ENCODE measurements at places on chromosomes 7 and 10.
A peak's percentile ranks its signal among the peaks of the same experiment; 100 is the strongest.

- no peak for DNase-seq
Observed at GRCh38 chr7:43584195-43584586, 1.3 kb downstream of the STK17A start.

DNA sequence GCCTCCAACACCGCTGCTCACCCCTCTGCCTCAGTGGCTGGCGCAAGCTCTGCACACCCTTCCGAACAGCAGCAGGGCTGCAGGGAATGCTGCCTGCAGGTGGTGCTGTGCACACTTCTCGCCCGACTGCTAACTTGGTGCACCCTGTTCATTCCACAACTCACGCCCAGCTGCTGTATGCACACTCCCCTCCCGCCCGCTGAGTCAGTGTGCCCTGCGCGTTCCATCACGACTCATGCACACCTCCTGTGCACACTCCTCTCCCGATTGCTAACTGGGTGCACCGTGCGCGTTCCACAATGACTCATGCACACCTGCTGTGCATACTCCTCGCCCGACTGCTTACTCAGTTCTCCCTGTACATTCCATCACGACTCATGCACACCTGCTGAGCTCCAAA, 21.5 kb downstream of the ADARB2 start:
- DNase-seq = no peak

GRCh38 chr7:141262101-141263090, 188.5 kb downstream of the TMEM178B start:
- no peak for DNase-seq

- DNase-seq = no peak
Observed at GRCh38 chr10:44390585-44391072, 5.7 kb upstream of the CXCL12 start.

DNA sequence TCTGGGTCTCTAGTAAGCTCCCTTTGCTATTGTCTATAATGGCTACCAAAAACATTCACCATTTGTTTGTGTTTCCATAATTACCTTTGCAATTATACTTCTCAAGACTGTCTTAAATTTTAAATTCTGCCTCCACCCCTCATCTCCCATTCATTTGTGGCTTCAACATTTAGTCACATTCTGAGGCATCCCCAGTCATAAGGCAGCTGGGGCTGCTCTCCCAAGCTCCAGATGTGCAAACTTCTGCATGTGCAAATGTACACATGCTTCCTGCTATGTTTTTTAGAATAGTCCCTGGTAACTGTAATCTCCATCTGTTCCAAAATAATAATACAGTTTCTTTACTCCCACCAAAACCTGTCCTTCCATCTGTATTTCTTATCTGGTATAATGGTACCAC, 97.3 kb downstream of the CDK6 start:
- DNase-seq = no peak

GRCh38 chr10:105963334-105963884, 1201.1 kb downstream of the SORCS1 start:
- DNase-seq = no peak

- no peak for DNase-seq
Observed at GRCh38 chr10:13885238-13885990, 298.6 kb downstream of the PRPF18 start.

GRCh38 chr10:78175444-78176015, 141.9 kb downstream of the RPS24 start:
- DNase-seq = no peak

GRCh38 chr10:1230138-1230537, 174.0 kb downstream of the WDR37 start:
- no peak for DNase-seq

DNA sequence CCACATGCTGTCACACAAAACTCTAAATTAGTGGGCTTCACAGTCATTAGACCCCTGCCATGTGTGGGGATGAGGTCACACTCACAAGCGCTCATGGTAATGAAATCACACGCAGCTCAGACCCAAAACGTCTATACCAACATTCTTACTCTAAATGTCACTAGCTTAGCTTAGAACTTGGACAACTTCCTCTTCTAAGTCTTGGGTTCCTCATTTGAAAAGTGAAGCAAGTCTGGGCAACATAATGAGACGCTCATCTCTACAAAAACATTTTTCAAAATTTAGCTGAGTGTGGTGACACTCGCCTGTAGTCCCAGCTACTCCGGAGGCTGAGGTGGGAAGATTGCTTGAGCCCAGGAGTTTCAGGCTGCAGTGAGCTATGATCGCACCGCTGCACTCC, 92.7 kb upstream of the MACROH2A2 start:
- DNase-seq = no peak

DNA sequence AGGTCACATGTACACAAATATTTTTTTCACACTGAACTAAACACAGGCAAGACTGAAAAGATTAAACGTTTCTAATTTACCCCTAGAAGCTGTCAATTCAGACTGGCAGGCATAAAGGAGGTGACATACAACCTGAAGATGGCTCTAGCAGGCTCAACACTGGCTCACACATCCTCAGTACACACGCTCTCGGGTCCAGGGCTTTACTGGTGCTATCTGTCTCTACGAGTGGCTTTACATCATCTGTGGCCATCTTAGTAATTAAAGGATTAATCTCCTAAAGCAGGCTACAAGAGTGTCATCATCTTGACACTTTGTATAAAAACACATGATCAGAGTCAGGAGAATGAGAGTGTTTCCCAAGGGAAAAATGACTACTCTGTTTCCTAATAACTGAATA, 57.3 kb downstream of the COPG2 start:
- no peak for DNase-seq

- no peak for DNase-seq
Observed at GRCh38 chr10:45518741-45519140, 144.7 kb downstream of the ALOX5 start.

DNA sequence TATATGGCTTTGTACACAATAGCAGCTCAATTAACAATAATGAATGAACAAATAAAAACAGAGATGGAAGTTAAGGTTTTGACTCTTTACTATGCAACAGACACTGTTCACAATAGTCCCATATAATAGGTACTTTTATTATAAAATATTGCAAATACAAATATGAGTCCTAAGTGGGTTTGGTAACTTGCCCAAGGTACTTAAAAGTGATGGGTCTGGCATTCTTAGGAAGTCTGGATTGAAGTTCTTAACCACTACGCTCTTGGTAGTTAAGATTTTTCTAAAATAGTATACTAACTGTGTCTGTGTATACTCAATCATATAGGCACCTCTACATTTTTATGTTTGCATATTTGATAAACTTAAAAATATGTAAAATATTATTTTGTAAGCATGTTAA, 55.5 kb downstream of the HGF start:
- no peak for DNase-seq

DNA sequence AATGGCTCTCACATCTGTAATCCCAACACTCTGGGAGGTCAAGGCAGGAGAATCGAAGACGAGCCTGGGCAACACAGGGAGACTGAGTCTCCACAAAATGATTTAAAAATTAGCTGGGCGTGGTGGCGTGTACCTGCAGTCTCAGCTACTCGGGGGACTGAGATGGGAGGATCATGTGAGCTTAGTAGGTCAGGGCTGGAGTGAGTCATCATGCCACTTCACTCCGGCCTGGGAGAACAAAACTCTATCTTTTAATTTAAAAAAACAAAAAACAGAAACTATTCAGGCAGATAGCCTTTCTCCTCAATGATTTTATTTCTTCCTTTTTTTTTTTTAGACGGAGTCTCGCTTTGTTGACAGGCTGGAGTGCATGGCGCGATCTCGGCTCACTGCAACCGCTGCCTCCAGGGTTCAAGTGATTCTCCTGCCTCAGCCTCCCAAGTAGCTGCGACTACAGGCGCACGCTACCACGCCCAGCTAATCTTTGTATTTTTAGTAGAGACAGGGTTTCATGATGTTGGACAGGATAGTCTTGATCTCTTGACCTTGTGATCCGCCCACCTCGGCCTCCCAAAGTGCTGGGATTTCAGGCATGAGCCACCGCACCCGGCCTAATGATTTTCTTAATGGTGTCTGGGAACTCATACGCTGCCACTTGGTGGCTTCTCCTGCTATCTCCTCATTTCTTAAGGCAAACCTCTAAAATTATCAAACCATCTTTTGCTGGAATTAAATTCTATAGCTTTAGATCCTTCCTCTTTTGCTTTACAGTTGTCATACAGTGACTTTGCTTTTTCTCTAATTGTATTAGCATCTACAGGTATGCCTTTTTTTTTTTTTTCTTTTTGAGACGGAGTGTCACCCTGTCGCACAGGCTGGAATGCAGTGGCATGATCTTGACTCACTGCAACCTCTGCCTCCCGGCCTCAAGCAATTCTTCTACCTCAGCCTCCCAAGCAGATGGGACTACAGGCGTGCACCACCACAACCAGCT, 22.9 kb downstream of the SRPK2 start:
- no peak for DNase-seq

DNA sequence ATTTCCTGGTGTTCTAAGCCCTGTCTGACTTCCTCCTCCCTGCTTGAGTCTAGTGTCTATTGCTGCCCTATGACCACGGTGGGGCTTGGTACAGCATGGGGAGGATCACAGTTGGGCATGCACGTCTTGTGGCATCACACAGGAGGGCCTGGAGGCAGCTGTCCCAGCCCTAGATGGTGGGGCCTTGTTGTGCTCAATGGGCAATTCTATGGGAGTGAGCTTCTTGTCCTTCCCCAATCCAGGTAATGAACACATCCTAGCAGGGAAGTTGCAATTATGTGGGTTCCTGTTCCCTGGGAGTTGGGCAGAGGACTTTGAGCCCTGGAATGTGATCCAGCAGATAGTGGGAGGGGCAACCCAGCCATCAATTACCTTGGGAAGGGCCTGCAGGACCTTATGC, 10.8 kb upstream of the FAM3C start:
- no peak for DNase-seq

GRCh38 chr10:67088036-67088435, 162.2 kb downstream of the LRRTM3 start:
- no peak for DNase-seq

- DNase-seq = peak; percentile 82
Observed at GRCh38 chr10:8054494-8055407, at the start of gene GATA3. Gene GATA3 (plus strand): TSS chr10:8054688. CDS start chr10:8055656, 968 bp downstream.

DNA sequence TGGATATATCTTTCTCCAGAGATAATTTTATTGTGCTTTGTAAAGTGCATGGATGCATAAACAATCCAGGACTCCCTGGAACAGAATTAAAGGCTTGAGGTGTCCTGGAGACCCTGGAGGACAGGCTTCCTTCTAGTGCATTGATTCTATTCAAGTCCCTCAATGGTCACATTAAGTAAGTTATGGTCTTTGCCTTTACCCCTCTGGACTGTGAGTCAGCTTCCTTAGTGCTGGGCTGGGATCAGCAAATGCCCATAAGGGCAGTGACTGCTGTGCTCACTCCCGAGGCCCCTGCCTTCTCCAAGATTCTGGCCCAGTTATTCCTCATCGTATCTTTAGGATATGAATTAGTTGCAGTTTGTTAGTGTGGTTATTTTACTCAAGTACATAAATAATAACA, 178.7 kb upstream of the PRSS58 start:
- no peak for DNase-seq

DNA sequence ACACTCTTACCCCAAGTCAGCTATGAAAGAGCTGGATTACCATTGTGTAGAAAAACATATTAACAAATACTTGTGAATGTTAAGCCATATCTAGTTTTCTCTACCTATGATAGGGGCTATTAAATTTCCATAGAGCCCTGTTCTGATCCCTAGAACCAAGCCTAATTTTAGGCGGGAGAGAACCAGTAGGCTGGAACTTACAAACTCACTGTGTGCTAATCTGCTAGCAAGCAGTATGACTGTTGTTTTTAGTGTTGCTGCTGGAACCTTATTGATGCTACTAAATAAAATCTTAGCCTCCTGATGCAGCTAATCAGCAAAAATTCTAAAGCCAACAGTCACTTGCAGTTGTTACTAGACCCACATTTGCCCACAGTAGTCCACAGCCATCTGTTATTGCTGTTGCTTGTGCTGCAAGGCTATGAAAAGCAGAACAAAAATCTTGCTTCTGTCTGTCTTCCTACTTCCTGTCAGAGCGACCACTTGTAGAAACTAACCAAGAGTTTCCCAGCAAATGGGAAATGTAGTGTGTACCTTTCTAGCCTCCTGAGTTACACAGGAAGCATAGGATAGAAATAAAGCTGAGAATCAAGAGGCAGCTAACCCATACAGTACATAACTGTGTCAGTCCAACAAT, 368.4 kb downstream of the ARL4A start:
- no peak for DNase-seq

DNA sequence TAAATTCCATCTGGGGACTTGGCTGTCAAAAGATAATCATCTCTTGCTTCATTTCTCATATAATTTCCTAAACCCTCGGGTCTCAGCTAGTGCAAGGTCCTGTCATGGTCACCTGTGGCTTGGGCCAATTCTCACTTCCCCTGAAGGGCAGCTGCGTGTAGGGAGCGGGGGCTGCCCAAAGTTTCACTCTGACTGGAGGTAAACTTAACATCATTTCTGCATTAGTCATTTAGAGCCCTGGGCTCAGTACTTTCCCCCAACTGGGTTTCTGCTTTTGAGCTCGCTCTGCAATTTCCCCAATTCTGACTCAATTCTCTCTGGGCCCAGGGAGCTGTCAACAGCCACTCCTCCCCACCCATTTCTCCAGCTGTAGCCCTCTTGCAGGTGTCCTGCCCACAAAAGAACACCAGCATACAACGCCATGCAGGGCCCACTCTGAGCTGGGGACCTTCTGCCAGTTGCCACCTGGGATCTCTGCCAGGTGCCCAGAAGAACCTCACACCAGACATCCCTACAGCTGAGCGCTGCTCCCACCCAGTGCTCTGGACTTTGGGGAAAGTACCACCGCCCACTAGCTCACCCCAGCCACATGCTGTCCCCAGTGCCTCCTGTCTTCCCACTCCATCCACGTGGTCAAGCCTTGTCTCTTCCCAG, 37.9 kb downstream of the VOPP1 start:
- DNase-seq = peak; percentile 53

DNA sequence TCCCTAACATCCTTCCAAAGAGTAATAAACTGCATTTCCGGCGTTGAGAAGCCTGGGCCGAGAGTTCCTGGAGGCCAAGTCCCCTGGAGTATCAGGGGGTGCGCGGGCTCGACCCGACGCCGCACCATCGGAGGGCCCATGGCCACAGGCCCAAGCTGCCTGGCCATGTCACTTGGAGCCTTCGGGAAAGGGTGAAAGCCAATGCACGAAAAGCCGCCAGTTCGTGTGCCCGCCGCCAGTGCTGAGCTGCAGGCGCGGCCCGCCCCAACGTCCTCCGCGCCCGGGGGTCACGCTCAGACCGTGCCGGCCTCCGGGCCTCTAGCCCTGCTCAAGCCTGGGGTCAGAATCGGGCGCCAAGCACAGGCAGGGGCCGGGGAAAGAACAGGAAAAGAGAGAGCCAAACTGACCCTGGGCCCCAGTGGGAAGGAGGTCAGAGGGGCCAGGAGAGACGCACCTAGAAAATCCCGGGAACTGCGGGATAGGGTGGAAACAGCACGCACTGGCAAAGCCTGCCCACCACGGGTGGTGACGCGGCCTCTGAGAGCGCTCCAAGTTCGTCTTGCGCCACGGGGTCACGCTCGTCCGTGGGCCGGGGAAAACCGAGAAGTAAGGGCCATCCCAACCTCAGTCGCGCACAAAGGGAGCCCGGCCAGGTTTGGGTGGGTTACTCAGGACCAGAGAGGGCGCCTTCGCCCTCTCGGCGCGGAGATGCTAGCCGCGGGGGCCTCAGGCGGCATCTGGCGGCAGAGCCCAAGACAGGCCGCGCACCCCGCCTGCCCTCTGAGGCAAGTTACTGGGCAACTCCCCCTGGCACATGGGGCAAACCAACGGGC, 4.2 kb upstream of the EBF3 start:
- no peak for DNase-seq

All from epithelial cell of prostate (primary cell).